ENCODE measurements at places on chromosomes 1 and 21. TPM values are rescaled to one million over a fixed set of nuclear protein-coding genes. Genes with fewer than 3 reads are reported as not detected.

GRCh38 chr1:24364975-24365678 lies 46.0 kb downstream of the GRHL3 start:
- peak; percentile 4 for DNase-seq

DNA sequence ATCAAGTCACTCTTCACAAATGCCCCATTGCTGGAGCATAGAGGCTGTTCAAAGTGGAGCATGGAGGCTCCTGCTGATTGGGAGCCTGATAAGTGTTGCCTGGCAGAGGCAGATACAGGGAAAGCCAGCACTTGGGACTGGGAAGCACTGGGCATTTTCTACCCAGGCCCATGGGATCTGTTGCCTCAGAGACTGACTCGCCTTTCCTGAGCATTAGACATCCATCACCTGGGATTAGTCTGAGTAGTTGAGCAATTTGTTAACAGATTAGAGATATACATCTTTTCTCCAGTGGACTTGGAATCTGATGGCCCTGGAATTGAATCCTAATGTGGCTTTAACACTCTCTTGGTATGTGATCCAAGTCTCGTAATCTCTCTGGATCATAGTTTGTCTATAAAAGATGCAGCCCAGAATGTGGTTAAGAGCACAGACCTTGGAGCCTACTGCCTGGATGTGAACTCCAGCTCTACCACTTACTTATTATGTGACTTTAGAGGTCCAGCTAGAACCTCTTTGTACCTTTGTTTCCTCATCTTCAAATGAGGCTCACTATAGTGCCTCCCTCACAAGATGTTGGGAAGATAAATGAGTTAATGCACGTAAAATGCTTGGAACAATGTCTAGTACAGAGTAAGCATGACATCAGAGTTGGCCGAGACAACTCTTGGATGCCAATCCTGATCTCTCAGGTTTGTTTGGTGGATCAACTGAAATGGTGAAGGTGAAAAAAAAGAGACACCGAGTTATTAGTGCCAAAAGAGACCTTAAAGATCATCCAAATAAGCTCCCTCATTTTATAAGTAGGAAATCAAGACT lies 38.3 kb upstream of the NRDC start:
- DNase-seq = no peak

DNA sequence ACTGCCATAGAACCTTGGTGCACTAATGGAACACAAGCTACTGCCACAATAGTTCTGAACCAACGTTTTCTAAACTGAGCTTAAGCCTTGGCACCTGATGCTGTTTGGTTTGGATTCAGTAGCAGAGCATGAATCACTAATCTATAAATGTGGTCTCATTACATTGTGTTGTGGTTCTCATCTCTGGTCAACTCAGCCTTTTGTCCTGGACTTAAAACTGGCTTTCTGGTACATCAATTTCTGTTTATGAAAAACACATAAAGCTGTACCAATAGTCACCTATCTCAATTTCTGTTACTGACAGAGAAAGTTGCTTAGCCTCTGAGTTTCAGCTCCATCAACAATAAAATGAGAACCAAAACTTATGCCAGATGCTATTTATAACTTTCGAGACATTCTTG lies 197.5 kb upstream of the KIAA0040 start:
- no peak for DNase-seq

DNA sequence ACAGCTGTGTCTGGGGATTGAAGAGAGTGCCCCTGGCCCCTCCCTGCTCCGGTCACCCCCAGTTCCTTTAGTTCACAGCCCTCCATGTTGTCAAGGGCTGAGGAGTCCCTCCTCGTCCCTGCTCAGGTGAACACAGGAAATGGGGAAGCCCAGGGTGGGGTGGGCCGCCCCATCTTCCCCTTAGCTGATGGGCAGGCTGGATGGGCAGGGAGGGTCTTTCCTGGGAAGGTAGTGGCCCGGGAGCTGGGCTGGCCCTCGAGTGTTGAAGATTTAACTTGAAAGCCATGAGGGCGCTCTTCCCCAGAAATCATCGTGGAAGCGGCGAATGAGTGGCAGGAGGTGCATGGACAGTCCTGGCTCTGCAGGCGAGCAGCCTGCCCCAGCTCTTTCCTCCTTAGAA lies 18.3 kb upstream of the NPHP4 start:
- no peak for DNase-seq

DNA sequence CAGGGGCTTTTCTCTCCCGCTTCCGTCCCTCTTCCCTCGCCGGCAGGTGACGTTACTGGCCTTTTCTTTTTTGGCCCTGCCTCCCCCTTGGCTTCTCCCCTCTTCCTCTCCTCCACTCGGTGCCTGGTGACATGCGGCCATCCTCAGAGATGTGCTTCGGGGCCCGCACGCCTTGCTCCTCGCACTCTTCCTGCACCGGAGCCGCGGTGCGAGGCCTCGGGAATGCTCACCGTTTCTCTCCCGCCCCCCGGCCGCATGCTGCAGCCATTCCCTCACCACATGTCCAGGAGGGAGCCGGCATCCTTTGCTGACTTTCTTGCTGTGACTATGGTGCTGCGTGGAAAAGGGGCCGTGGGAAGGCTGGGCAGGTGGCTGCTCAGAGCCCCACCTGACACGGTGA lies 39.3 kb downstream of the PDE9A start:
- DNase-seq = no peak

DNA sequence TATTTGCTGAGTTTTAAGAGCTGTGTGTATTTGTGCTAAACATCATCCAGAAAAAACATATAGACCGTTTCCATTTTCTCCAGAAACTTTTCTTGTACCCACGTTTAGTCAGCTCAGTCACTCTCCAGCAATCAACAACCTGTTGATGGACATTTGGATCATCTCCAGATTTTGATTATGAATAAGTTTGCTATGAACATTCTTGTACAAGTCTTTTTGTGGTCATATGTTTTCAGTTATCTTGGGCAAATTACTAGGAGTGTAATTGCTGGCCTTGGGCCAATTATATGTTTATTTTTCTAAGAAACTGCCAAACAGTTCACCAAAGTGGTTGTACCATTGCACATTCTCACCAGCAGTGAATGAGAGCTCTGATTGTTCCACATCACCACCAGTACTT lies 221.8 kb downstream of the CENPF start:
- DNase-seq = peak; percentile 12

DNA sequence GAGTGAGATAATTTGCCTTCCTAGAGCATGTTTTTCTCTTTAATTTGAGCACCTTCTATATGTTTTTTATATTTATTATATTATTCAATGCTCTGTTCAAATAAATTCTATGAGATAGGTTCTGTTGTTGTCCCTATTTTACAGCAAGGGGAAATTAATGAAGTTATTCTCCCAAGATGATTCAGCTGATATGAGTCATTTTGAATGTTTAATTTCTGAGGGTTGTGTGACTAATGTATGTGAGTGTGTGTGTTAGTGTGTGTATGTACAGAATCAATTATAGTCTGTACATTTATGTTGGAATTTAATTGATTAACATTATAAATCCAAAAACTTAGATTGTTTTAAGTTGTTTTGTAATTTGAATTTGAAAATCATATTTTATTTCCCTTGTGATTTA lies 1536.7 kb upstream of the B3GALT2 start:
- no peak for DNase-seq

DNA sequence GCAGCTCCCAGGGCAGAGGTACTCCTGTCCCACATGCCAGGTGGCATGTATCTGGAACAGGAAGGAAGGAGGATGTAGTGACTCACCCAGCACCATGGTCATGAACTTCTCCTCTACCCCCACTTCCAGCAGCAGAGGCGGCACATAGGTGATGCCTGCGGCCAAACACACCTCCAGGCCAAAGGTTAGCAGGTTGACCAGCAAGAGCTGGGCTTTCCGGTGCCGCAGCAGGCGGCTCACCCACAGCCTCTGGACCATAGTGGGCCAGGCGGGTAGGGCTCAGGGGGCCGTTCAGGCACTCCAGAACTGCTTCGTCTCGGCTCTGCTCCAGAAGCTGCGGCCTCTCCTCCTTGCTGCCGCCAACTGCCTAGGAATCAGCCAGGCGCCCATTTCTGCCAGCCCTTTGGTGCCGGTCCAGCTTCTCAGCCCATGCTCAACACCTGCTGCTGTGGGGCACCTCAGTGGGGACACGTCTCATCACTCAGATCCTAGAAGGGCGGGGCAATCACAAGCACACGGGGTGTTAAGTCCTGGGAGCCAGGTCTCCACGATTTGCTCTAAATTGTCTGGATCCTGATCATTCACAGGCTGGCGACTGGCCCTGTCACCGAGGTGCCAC lies 15.8 kb downstream of the SLC45A3 start:
- DNase-seq = peak; percentile 33

DNA sequence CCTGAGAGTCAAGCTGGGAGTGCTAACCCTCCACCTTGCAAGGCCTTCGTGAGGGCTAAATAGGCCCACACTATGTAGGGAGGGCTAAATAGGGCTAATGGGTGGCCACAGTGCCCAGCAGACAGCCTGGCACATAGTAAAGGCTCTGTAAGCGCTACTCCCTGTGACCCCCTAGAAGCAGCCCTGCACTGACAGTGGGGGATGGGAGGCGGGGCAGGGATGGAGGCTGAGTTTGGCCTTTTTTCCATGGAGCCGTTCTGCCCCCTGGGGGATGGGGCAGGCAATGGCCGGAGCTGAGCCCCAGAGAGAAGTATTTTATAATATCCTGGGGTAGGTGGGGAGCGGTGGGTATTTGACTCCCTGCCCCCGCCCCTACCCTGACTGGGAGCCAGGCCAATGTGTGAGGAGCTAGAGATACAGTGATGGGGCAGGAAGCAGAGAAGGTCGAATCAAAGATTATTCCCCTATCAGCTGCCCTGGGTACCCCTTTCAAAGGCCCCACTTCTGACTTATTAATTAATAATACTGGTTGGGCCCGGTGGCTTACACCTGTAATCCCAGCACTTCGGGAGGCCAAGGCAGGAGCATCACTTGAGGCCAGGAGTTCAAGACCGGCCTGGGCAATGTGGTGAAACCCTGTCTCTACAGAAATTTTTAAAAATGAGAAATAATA lies 42.3 kb downstream of the LACTBL1 start:
- DNase-seq = peak; percentile 49

GRCh38 chr1:160837558-160838205 lies 25.0 kb downstream of the CD244 start:
- DNase-seq = no peak

GRCh38 chr1:108617008-108617723 lies 43.7 kb downstream of the HENMT1 start:
- DNase-seq = no peak

GRCh38 chr1:160261556-160261892 lies 825 bp downstream of the DCAF8 start:
- DNase-seq = peak; percentile 85

DNA sequence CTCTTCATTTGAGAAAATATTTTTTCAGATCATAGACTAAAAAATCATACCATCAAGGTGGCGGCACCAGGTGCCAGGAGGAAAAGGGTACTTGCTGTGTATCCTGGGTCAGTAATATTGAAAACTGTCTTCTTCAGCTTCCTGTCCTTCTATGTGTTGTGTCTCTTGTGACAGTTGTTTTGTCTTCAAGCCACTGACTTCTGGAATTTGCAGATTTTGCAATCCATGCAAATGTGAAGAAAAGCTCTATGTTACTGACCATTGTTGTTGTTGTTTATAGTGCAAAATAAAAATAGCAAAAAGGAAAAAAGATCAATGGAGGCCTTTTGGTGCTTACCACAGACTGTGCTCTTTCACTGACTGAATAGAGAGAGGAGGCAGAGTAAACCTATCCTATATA lies 83.2 kb upstream of the RHOU start:
- DNase-seq = no peak

- no peak for DNase-seq
These were observed 4.9 kb upstream of the SAMD11 start for GRCh38 chr1:918843-919242.

GRCh38 chr1:200464784-200465400 lies 55.1 kb upstream of the ZNF281 start:
- no peak for DNase-seq

GRCh38 chr21:43273016-43273707 lies 104.4 kb downstream of the CRYAA start:
- no peak for DNase-seq

DNA sequence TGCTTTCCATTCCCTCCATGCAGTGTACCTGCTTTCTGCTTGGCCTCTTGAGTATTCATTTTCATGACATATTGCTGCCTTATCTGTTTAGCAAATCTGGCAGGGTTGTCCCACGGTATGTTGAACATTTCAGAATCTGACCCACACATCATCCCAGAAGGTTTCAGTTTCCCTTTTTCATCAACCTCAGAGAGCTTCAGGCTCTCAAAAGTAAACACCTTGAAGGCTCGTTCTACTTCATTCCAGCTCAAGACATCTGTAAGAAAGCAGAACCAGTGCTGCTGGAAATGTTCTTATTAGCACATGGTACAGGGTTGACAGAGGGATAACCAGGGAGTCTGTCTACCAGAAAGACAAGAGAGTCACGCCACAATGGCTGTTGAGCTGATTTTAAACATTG lies 103.6 kb downstream of the SPAG17 start:
- no peak for DNase-seq

DNA sequence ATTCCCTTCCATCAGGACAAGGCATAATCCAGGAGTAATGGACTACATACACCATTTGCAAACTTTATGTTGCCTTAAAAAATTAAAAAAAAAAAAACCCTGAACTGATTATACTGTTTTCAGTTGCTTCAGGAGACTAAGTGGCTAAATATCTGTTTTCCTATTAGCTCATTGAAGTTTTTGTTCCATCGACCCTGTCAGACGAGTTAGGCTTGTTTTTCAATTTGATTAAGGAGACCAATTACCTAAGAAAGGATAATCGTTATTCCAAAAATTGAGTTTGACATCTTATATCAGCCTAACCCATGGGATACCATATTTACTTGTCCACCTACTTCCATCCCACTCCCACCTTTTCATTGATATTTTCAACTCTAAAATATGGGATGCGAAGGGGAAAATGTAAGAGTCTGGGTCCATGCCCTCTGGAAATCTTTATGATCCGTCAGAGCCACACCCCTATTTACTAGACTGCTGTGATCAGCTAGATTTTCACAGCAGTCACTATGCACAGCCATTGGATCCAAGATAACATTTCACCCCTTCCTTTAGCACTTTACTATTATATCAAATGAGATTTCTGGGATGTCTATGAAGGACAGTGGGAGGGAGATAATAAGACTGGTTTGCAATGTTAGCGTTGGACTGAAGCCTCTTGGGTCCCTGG lies 41.0 kb downstream of the IL12RB2 start:
- no peak for DNase-seq

- DNase-seq = no peak
These were observed 7.9 kb upstream of the ZSCAN20 start for GRCh38 chr1:33464552-33464951.

GRCh38 chr1:100323419-100324106 lies 28.7 kb upstream of the CDC14A start:
- DNase-seq = no peak

KCND3 gene
- not detected for total RNA-seq

TEX38 gene
- not detected for total RNA-seq

KRTAP12-2 gene
- not detected for total RNA-seq

CYB5RL gene
- total RNA-seq = 9.6 TPM

TMOD4 gene
- total RNA-seq = 1.4 TPM

MMP23B gene
- 5.3 TPM for total RNA-seq
